ENCODE measurements at places on chromosomes 1 and 21.

GRCh38 chr1:114558544-114558943, 22.9 kb downstream of the BCAS2 start:
- no peak for DNase-seq

- no peak for DNase-seq
Measured at GRCh38 chr1:40766017-40766416, 17.6 kb upstream of the KCNQ4 start.

- no peak for DNase-seq
Measured at GRCh38 chr1:84643183-84643582, 47.1 kb downstream of the SSX2IP start.

DNA sequence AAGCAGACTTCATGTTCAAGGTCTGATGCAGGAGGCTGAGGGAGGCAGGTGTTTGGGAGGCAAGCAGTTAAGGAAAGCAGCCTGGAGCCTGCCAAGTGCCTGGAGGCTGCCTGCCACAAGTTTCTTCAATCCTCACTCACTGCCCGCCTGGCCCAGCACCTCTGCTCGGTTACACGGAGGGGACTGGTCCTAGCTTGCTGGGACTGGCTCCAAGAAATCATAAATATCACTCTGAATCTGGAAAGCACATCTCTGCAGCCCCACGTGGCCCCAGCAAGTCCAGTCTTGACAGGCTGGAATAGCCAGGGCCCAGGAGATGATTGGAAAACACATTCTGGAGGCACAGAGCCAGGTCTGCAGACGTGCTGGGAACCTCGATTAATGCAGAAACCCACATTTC, 83.9 kb downstream of the BCAR3 start:
- DNase-seq: no peak

- DNase-seq: no peak
Measured at GRCh38 chr1:156119503-156120209, 5.1 kb downstream of the LMNA start.

DNA sequence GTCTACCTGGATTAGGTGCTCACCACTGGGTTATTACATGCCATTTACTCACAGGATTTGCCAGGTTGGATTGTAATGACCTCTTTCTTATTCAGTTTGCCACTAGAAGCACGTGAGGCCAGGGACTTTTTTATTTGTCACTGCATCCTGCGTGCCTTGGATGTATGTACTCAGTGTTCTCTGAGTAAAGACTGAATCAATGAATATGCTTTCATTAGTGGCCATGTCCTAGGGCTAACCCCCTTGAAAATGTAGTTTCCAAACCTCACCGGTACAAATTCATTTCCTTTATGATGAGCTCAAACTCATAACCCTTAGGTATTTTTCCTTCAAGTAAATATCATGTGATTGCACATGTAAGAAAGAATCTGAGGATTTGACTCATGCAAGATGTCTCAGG, 1.3 kb upstream of the ZP4 start:
- no peak for DNase-seq

GRCh38 chr1:82045221-82045620, 244.5 kb downstream of the ADGRL2 start:
- DNase-seq: no peak

GRCh38 chr1:202959276-202959620, 1.1 kb upstream of the ADIPOR1 start:
- DNase-seq: peak; percentile 5

DNA sequence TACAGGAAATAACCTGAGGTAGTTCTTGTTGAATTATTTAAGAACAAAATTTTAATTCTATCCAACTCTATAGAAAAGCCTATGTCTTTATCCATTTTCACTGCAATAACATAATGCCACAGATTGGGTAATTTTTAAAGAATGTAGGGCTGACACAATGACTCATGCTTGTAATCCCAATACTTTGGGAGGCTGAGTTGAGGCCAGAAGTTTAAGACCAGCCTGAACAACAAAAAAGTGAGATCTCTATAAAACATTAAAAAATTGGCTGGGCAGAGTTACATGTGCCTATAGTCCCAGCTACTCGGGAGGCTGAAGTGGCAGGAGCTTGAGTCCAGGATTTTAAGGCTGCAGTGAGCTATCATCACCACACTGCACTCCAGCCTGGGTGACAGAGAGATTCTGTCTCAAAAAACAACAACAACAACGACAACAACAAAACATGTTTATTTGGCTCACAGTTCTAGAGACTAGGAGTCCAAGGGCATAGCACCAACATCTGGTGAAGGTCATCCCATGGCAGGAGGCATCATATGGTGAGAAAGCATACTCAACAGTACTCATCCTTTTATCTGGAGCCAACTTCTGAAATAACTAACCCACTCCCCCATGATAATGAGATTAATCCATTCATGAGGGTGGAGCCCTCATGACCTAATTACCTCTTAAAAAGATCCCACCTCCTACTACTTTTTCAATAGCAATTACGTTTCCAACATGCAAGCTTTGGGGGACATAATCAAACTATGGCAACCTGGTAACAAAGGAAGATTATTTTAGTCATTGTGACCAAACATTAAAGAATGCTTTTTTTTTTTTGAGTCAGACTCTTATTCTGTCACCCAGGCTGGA, 59.6 kb downstream of the ABL2 start:
- DNase-seq: no peak

- DNase-seq: no peak
Measured at GRCh38 chr21:41111681-41112080, 56.3 kb upstream of the BACE2 start.

- no peak for DNase-seq
Measured at GRCh38 chr1:231157311-231157710, 4.5 kb upstream of the TRIM67 start.

- no peak for DNase-seq
Measured at GRCh38 chr1:167022384-167022783, 33.3 kb downstream of the MAEL start.

- DNase-seq: no peak
Measured at GRCh38 chr1:117051224-117052064, 8.7 kb upstream of the TTF2 start.

DNA sequence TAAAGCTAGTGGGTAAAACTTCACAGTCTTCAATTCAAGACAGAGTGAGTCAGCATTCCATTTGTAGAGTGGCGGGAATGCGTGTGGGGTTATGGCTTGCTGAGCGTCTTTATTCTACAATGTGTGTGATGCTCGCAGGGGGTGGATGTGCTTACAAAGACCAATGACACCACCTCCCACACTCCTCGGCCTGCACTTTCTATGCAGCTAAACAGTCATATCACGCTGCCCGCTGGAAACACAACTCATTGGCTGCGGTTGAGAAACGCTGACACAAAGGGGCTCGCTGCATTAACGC, 298.5 kb downstream of the PCP4 start:
- no peak for DNase-seq

- DNase-seq: no peak
Measured at GRCh38 chr1:29592261-29592615, 355.9 kb downstream of the PTPRU start.

DNA sequence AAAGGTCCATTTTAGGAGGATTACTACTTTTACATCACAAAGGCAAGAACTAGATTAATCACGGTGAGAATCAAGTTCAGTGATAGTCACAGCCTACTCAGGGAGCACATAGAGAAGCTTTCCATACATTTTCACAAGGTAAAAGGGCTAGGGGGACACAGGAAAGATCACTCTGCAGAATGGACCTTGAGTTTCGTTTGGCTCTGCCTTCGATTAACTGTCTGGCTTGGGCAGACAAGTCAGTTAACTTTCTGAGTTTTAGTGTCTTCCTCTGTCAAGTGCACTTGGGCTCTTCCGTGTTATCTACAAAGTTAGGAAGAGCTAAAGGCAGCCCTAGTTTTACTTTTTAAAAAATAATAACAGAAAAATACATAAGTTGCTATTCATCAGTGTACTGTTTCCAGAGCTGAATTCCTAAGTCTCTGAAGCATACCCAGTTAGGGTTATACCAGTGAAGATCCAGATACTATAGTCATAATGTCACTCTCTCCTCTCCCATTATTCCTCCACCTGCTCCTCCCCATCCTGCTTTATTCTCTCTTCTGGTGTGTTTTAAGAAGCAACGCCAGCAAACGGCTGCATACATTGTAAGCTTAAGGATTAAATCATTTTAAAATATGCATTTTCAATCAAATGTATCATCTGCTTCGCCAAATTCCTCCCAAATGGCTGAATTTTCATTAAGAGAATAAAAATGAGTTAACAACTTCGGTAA, 1.7 kb downstream of the CEP170 start:
- no peak for DNase-seq

- DNase-seq: no peak
Measured at GRCh38 chr1:90823686-90824085, 106.6 kb upstream of the BARHL2 start.

DNA sequence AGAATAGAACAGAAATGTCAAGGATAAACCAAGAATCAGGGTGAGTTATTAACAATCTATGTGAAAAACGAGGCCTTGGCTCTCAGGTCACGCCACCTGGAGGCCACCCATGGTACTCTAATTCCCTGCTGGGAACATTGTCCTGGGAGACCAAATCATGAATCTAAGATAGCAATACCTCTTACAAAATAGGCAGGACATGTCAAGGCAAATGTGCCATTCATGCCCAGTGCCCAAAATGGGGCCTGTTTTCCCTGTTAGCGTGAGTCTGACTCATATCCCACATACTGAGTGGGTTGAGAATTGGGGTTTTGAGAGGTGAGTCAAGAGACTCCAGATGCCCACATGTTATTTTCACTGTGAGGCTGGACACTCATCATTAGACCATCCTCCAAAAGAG, 380.8 kb downstream of the HHIPL2 start:
- no peak for DNase-seq

GRCh38 chr1:228901936-228902681, 166.8 kb downstream of the RHOU start:
- no peak for DNase-seq

DNA sequence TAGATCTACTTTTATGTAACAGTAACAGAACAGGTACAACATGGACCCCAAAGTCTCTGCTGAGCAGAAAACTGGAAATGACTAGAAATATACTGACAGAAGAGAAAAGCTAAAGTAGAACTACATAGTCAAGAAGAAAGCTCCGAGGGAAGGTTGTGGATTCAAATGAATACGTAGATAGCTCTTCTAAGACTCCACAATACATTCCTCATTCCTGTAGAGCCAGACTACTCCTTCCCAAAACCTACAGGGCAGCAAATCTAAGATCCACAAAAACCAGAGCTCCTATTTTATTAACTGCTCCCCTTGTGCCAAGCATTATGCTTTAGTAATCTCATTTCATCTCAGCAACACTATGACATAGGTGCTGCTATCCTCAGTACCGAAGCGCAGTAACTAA, 35.2 kb downstream of the ARID4B start:
- DNase-seq: no peak

GRCh38 chr1:211113566-211113965, 20.4 kb downstream of the KCNH1 start:
- no peak for DNase-seq

DNA sequence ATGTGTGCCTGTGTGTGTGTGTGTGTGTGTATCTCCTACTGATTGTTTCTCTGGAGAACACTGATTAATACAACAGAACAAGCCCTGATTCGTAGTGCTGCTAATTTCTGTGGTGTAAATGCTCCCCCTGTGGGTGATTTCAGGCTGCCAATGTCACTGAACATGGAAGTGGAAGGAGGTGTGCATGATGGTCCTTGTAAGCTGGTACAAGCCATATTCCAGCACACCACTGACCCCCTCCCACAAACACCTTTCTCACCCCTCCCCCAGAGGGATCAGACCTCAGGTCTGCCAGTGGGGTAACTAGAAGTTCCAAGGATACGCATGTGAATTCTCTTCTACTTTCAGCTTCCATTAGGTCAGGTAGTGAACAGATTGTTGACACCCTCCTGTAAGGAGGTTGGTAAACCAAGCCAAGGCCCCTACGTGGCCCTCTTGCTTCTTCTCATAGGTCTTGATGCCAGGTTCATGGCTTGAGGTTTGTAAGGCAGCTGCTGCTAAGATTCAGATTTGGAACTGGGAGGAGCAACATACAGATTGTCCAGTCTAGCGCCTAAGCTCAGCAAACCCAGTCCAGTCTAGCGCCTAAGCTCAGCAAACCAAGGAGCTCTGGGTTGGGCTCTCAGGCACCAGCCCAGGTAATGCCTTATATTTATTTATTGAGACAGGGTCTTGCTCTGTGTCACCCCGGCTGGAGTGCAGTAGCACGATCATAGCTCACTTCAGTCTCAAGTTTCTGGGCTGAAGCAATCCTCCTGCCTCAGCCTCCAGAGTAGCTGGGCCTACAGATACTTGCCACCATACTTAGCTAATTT, 38.7 kb downstream of the DHCR24 start:
- no peak for DNase-seq

DNA sequence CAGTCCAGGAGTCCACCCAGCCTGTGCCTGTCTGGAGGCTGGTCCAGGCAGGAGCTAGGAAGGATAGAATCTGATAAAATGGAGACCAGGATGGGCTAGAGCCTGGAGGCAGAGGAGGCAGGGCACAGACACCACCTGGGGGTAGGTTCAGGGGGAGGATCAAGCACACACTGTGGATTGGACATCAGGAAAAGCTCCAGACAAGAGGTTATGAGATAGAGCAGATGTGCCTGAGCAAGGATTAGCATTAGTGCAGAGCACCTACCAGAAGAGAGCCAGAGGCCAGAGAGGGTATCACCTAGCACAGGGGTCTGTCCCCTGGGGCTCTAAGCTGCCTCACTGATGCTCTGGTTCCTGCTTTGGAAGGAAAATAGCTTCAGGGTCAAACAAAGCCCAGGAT, 216.7 kb upstream of the ZC3H12A start:
- no peak for DNase-seq

- no peak for DNase-seq
Measured at GRCh38 chr1:169160845-169161495, 54.5 kb downstream of the ATP1B1 start.

DNA sequence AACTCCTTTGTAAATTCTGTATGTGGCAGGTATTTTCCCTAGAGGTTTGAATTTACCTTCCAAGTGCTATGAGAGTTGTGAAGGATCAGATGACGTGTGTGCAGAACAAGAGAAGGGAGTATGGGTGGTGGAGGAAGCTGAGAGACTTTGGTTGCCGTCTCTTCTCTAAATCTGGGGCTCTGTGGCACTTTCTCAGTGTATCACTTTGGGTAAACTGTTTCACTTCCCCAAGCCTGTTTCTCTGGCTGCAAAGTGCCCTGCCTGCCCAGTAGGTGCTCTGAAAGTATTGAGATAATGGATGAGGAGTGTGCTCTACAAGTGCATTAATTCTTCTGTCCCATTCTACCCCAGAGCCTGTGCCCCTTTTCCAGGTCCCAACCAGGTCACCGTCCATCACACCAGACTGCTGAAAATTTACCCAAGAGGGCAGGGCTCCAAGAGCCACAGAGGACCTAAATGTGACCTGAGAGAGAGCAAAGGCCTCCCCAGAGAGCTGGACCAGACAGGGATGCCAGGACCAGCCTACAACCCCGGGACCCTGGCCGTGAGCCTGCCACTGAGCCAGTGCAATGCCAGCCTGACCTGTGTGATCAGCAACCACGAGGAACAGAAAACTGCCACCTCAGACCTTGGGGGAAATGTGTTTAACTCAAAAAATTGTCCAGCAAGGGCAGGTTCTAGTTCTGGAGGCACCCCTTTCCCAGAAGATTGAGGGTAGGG, 131.6 kb upstream of the ETV3 start:
- no peak for DNase-seq

Data from NCI-H510A (cell line).